ENCODE measurements at places on chromosomes 5 and 9.

- DNase-seq: no peak
These were observed 133.0 kb downstream of the C9orf50 start for GRCh38 chr9:129487658-129488483.

GRCh38 chr9:90477535-90477934 lies 165.1 kb downstream of the DIRAS2 start:
- DNase-seq: no peak

- DNase-seq: no peak
These were observed 44.6 kb downstream of the IRF1 start for GRCh38 chr5:132445930-132446329.

GRCh38 chr5:58136406-58136805 lies 323.5 kb downstream of the PLK2 start:
- no peak for DNase-seq

DNA sequence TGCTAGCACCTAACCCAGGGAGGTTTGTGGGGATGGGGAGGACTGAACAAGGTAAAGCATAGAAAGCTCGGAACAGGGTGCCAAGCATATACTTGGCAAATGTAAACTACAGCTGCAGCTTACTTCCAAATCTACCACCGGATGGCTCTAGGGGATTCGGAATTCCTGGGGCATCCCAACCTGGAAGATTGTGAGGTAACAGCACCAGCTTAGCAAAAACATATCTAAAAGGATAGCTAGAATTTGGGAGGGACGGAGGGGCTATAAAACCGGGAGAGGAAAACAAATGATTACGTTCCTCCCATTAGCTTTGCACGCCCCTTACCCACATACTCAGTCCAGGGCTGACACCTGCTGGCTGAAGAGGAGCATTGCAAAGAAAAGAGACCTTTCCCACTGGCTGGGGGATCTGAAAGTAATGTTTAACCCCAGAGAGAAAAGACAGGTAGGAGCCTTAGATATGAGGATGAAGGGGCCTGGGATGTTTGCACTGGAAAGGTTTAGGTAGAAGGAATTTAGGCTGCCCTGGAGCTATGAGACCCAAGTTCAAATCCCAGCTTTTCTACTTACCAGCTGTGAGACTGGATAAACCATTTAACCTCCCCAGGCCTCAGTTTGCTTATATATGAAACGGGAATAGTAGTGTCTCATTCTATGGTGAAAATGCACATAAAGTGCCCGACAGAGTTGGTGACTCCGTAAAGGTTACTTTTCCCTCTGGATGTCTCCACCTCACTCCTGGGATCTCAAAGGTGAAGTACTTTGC lies 73.6 kb downstream of the FAM114A2 start:
- no peak for DNase-seq

DNA sequence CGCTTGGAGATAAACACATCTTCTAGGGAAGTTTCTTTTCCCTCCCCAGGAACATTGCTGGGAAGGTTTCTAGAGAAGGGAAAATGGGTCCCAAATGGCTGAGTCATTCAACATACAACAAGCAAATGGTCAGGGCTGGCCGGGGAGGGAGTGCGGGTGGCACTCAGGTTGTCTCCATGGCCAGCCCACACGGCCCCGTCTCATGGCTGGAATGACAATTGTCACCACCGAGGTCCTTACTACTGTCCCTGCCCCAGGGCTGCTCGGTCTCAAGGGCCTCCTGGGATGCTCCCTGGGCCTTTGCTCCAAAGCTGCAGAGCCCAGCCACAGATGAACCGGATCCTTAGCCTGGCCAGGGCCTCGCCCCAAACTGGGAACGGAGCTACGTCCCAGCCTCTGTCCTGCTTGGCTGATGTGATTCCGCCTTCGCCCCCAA lies 121.9 kb downstream of the FGF18 start:
- DNase-seq: no peak

- no peak for DNase-seq
These were observed 484.8 kb downstream of the PSAT1 start for GRCh38 chr9:78781681-78782080.

DNA sequence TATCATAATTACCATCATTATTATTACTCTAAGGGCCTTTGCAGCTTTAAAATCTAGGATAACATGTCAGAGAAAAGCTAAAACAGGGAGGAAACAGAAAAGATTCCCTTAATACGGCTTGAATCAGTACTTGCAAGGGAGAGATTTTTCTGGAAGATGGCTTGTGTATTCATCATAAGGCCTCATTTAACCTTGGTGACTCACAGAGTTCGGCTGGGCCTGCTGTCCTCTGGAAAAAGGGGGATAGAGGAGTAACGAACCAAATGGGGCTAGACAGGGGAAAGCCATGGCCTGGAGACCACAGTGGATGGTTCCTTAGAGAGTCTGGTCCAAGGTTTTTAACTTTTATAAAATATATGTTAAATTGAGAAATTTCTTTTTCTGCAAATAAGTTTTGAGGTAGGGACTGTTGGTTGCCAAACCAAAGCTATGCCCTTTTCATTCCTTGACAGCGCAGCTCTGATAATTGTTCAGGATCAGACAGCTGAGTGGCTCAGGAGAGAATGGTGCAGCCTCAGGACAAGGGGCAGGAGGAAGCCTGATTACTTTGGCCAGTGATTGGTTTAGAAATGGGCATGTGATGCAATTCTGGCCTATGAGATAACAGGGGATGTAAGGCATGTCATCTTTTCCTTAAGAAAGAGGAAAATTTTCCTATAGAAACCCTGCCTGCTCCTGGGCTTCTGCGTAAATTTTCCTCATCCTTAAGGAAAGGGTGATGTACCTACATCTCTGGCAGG lies 25.6 kb upstream of the GSN start:
- DNase-seq: no peak

- DNase-seq: no peak
These were observed 153.6 kb downstream of the TRIO start for GRCh38 chr5:14296533-14297331.

GRCh38 chr5:150661821-150662596 lies 958 bp downstream of the MYOZ3 start:
- DNase-seq: no peak

GRCh38 chr9:76510041-76510440 lies 51.1 kb downstream of the GCNT1 start:
- DNase-seq: no peak

GRCh38 chr5:149640350-149640999 lies 59.2 kb downstream of the ARHGEF37 start:
- no peak for DNase-seq

GRCh38 chr9:107176436-107177151 lies 106.5 kb upstream of the RAD23B start:
- no peak for DNase-seq

GRCh38 chr5:124708086-124708485 lies 38.4 kb downstream of the ZNF608 start:
- DNase-seq: no peak

GRCh38 chr9:114139071-114139470 lies 16.3 kb upstream of the COL27A1 start:
- DNase-seq: no peak

GRCh38 chr5:24497591-24498157 lies 147.1 kb downstream of the CDH10 start:
- DNase-seq: no peak

DNA sequence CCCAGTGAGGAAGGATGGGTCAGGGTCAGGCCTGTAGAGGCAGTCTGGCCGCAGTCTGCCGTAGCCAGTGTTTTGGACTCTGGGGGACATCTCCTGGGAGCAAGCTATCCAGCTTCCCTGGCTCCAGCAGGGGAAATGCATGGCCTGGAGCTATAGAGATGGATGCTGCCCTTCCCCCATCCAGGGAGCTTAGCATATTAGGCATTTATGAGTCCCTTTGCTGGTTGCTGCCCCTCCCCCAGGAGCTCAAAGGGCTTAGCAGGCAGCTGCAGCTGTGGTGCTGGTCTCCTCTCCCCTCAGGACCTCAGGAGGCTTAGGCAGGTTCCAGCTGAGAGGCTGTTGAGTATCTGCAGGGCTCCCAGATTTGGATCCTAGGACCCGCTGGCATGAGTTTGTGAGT lies 1158.7 kb downstream of the DTWD2 start:
- no peak for DNase-seq

DNA sequence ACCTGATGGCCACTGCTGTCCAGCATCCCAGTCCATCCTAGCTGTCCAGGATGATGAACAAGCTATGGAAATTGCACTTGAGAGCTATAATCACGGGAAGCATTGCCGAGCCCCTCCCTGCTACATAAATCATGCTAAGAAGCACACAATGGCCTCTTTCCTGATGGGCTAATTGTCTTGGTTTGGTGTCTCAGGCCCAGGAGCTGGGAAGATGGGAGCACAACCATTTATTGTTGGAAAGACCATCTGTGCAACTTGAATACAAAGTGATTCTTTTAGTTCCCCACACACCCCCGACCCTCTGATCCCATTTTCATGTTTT lies 80.4 kb downstream of the RGS3 start:
- DNase-seq: no peak

DNA sequence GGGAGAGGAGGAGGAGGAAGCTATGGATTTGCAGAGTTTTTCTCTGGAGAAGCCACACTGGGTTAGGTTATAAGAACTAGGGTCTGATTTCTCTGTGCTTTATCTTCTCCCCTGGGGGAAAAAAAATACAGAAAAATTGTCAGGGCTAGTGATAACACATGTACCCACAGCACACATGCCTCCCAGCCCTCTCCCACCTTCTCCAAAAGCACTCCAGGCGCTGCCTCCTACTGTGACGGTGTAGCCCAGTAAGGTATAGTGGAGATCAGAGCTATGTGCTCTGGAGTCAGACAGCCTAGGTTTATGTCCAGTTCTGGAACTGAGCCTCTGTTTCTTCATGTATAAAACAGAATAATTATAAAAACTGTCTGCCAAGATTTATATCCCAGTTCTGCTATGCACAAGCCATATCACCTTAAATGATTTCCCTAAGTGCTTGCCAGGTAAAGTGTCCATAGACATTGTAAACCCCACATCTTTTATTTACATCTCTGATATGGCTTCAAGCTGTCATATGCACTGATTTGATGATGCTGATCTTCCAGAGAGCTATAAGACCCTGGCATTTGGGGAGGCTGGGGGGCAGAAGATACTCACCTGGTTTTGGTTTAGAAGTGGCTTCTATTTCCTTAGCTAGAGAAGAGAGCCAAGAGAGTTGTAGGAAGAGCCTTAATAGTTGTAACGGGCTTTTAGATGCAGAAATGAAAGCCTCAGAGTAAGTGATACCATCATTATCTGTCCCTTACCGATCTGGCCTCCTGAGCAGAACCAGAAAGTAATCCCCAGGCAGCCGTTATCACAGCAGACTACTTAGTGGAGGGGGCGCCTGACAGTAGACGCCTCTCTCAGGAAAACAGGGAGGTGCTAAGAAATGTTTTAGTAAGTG lies 7.6 kb downstream of the SLC1A3 start:
- DNase-seq: no peak

DNA sequence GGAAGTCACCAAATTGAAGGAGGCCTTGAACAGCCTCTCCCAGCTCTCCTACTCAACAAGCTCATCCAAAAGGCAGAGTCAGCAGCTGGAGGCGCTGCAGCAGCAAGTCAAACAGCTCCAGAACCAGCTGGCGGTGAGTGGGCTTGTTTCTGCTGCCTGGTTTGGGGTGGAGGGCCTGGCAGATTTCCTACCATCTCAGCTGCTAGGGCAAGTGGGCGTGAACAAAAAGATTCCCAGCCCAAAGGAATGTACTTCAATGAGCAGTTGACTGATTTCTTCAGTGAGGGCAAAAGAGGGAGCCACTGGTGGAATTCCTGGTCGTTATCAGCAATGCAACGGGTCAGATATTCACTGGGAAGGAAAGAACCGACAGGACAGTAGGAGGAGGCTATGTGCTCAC lies 12.6 kb upstream of the TTC23L start:
- no peak for DNase-seq

- DNase-seq: no peak
These were observed 3.9 kb downstream of the RGS14 start for GRCh38 chr5:177361418-177362291.

DNA sequence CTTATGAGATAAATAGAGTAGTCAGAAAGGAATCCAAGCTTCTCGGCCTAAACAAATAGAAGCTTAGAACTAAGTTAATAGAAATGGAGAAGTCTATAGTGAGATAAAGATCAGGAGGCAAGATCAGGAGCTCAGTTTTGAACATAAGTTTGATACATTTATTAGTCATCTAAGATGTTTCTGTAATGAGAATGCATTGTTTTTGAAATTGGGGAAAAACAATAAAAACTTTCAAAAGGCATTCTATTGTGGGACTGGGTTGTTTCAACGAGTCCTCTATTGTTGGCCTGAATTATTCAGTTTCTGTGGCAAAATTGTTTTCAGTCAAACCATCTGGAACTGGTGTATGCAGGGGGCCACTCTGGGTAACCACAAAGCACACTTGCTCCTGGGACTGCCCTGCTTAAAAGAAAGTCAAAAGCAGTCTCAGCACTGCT lies 181.0 kb upstream of the CLINT1 start:
- no peak for DNase-seq

- DNase-seq: no peak
These were observed 90.1 kb downstream of the STARD4 start for GRCh38 chr5:111422245-111422644.

DNA sequence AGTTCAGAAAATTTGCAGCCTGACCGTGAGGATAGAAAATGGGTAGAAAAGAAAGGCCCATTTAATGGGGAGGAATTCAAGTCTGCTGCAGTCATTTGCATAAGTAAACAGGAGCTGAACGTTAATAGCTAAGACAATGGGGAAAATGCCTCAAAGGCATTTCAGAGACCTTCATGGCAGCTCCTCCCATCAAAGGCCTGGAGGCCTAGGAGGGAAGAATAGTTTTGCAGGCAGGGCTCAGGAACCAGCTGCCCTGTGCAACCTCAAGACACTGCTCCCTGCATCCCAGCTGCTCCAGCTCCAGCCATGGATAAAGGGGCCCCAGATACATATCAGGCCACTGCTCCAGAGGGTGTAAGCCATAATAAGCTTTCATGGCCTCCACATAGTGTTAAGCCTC lies 32.2 kb upstream of the CDH18 start:
- no peak for DNase-seq

GRCh38 chr5:100889165-100889743 lies 13.8 kb downstream of the ST8SIA4 start:
- no peak for DNase-seq

- no peak for DNase-seq
These were observed 41.6 kb downstream of the C9orf50 start for GRCh38 chr9:129579294-129579693.

DNA sequence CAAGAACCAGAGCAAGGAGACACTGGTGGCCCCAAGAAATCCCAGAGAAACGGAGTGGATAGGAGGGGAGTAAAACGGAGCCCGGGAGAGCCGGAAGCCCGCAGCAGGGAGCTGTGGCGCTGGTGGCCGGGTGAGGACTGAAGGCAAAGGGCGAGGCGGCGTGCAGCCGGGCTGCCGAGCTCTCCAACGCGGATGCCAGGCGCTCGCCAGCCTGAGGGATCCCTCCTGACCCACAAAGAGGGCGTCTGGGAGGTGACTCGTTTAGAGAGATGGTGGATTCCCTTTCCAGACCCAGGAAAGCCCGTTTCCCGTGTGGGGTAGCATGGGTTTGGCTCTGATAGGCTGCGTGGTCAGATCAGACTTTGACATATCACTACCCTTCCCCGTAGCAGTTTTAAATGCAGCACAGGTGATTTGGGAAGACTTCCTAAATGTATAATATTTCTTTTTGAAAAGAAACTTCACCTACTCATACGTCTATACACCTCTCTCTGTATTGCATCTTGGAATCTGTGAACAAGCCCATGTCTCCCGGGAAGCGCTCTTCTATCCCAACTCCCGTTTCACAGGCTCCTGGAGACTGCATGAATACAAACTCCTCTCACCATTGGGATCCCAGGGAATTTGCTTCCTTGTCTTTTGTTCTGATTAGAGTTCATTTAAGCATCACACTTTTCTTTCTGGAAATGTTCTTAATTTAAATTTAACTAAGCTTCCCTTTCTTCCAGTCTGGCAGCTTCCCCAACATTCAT lies 158.1 kb downstream of the C9orf152 start:
- DNase-seq: no peak
